Caki2 (cell line): ENCODE measurements at places on chromosomes 6 and 20.

- DNase-seq: no peak
Observed at GRCh38 chr6:75219263-75219662, 13.4 kb upstream of the COL12A1 start.

- DNase-seq: no peak
Observed at GRCh38 chr20:11331096-11331495, 586.6 kb upstream of the BTBD3 start.

DNA sequence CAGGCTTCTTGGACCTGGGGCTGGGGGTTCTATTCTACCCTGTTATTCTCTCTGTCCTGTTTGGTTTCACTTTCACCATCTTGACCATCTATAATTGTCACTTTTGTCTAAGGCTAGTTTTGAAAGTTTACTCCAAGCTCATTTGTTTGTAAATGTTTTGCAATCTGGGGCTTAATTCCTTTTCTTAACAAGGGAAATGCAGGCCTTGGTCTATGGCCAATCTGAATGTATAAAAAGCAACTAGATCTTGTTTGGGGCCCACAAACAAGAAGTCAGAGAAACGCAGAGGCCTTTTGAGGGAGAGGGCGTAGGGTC is 86.3 kb upstream of the PREP start:
- no peak for DNase-seq

GRCh38 chr6:11111769-11112437 is 378 bp upstream of the ERVFRD-1 start:
- peak; percentile 33 for DNase-seq

DNA sequence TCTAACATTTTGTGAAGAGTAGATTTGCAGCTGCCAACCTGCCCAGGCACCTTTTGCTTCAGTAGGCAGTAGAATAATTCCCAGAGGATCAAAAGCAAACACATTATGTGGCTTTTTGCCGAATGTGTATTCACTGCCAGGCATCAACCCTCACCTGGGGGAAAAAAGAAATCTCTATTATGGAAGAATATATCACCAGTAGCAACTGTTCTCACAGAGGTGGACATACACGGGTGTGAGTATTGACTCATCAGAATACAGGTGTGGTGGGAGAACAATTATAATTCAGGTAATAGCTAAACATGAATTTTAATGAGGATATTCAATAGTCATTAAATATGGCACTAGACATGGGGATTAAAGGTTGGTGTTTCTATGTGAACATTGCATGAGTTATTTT is 910.7 kb downstream of the TFAP2A start:
- DNase-seq: no peak
